ENCODE measurements at places on chromosomes 12 and 14.

DNA sequence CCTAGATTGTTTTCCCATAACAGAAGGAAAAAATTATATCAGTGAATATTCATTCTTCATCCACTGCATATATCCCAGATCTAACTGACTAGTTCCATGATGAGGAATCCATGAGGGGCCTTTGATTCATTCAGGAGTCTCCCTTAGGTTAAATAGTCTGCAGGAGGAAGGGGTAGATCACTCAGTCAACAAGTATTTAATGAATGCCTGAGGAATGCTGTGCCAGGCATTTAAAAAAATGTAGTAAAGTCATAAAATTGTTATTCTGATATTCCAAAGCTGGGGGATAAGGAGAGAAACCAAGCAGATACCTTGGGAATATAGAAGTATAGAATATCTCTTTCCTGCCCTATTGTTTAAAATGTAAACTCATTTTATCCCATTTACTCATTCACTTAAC, 216.2 kb upstream of the CAND1 start:
- no peak for DNase-seq

GRCh38 chr14:102554821-102555819, 37.3 kb upstream of the RCOR1 start:
- DNase-seq, result peak; percentile 47

GRCh38 chr14:105890474-105891220, 364.3 kb downstream of the TMEM121 start:
- DNase-seq, result no peak

DNA sequence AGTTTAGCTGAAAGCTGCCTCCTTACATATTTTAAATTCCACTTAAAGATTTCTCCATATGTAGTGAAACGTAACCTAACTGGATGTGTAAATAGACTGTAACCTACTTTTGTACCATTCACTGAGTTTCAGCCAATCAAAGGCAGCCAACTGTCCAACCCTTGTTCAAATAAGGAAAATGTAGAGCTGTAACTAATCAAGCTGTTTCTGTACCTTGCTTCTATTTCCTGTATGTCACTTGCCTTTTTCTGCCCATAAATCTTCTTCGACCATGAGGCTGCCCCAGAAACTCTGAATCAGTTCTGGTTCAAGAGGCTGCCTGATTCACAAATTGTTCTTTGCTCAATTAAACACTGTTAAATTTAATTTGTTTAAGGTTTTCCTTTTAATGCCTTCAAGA, 6.3 kb downstream of the SLC7A8 start:
- DNase-seq, result no peak

GRCh38 chr14:100526632-100527031, 60.6 kb downstream of the BEGAIN start:
- DNase-seq, result no peak

DNA sequence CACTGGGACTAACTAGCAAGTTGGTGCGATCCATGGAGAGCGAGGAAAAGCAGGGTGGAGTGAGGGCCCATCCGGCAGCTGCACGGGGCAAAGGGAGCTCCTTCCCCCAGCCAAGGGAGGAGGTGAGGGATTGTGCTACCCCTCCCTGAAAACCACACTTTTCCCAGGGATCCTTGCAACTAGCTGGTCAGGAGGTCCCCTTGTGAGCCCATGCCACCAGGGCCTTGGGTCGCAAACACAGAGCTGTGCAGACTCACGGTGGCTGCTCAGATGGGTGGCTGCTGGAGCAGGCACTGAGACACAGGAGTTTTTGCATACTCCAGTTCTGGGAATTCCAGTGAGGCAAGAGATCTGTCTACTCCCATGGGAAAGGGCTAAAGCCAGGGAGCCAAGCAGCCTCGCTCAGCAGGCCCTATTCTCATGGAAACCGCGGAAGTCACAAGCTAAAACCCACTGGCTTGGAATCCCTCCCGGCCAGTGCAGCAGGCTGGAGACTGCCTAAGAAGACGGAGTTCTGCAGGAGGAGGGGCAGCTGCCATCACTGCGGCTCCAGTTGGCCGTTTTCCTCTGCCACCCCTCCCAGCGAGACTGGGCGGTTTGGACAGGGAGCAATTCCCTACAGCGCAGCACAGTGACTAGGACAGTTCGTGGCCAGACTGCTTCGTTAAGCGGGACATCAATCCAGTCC, 10.9 kb upstream of the ZNF705A start:
- peak; percentile 5 for DNase-seq

DNA sequence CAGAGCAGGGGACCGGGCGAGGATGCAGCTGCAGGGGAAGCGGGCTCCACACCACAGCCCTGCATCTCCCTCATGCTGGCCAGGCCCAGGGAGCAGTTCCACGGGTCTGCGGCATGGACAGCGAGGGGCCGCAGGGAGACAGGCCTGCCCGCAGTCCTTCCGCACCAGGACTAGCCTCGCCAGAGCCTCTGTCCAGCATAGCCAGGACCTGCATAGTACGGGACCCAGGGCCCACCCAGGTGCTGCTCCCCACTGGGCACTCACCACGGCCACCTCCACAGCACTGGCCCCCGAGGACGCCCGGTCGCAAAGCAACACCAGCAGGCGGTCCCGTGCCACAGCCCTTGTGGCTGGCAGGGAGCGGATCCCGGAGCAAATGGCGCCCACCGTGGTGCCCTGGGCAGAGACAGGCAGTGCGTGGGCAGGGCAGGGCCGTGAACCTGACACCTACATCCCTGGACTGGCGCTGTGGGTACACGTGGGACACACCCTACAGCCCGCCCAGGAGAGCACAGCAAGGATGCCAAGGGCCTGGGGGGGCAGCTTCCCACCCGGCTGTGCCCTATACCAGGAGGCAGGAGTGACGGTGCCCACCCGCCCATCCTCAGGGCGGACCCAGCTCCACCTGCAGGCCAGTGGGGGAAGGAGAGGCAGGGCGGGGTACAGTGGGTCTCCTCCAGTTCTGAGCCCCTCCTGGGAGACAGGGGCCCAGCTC, 23.8 kb downstream of the JAG2 start:
- DNase-seq, result no peak

- DNase-seq, result no peak
These were observed 75.5 kb downstream of the AVPR1A start for GRCh38 chr12:63075376-63076060.

- no peak for DNase-seq
These were observed 233.0 kb downstream of the RGS6 start for GRCh38 chr14:72165229-72165698.

DNA sequence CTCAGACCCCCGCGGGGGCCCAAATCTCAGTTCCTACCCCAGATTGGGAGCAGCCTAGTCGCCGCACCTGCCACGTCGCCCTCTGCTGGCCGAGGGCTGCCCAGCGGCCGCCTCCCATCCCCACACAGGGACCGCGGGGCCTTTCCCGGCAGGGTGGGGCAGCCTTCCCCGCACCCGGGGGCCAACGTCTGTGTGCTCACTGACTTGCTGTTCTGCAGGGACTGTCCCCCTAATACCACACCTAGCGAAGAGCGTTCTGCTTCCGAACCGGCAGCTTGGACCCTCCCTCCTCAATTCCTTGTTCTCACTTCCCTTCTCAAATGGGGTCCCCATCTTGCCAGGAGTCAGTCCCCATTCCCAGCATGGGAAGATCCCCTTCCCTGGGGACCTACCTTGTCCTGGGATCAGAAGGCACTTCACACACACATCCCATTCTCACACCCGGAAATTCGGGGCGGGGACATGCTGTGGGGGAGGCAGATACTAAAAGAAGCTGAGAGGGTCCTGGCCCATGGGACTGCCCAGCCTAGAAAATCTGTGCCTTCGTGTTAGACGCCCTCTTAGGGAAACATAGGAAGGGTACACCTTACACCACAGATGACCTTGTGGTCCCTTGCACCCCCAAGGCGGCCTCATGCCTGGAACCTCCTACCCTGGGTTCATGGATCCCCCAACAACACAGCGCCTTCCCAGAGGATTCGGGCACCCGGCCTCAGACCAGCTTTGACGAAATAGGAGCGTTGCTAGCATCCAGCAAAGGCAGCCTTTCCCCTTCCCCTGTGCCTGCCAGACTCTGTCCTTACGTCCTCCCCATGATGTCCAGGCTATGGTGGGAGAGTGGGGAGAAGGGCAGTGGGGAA, 16.4 kb downstream of the ACVRL1 start:
- no peak for DNase-seq

DNA sequence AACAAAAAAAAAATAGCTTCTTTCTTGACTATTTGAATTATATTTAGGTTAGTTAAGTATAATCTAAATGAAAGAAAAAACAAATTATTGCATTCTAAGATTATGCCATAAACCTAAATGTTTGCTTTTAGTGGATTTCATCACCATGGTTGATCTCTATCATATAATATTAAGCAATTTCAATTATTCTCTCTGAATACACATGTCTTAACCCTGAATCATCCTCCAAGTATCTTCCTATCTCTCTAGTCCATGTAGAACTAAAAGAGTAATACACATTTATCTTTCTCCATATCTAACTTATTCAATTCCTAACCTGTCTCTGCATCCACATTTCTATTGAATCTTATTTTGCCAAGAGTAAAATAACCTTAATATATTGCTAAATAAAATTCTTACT, 59.6 kb downstream of the PPFIA2 start:
- no peak for DNase-seq

Data from neuronal stem cell (in vitro differentiated cells).